ENCODE measurements at places on chromosomes 6 and 20.

DNA sequence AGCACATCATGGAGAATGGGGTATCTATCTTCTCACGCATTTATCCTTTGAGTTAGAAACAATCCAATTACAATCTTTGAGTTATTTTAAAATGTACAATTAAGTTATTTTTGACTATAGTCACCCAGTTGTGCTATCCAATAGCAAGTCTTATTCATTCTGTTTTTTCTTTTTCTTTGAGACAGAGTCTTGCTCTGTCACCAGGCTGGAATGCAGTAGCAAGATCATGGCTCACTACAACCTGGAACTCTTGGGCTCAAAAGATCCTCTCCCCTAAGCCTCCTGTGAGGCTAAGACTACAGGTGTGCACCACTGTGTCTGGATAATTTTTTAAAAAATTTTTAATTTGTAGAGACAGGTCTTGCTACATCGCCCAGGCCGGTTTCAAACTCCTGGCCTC is 201.5 kb upstream of the ZNF217 start:
- DNase-seq: no peak

- DNase-seq: no peak
Observed at GRCh38 chr20:13220194-13220903, 725 bp upstream of the ISM1 start.

GRCh38 chr6:39008737-39009136 is 39.8 kb upstream of the GLP1R start:
- no peak for DNase-seq

- no peak for DNase-seq
Observed at GRCh38 chr6:143675382-143675900, 2.3 kb upstream of the PHACTR2 start.

DNA sequence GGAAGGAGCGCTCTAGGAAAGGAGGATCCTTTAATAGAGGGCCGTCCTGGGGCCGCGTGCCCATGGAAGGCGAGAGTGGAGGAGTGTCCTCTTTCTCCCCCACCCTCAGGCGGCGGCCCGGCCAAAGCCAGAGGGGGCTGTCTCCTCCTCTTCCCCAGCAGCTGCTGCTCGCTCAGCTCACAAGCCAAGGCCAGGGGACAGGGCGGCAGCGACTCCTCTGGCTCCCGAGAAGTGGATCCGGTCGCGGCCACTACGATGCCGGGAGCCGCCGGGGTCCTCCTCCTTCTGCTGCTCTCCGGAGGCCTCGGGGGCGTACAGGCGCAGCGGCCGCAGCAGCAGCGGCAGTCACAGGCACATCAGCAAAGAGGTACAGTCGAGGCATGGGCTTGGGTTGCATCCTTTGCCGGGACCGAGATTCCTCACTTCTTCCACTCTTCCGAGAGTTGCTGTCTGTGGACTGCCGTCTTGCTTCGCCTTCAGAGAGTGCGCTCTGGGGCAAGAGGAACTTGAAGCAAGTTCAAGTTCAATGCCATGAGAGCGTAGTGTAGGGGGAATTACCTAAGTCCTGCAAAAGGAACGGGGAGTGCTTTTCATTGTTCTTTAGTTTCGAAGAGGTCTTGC is at the start of gene LAMA2:
Gene LAMA2, plus strand, starts transcription at position 148 of the 621 bp plus-strand sequence. Its CDS starts 108 bp downstream, at position 256.
- no peak for DNase-seq

- no peak for DNase-seq
Observed at GRCh38 chr20:51237278-51237677, 214.4 kb upstream of the KCNG1 start.

DNA sequence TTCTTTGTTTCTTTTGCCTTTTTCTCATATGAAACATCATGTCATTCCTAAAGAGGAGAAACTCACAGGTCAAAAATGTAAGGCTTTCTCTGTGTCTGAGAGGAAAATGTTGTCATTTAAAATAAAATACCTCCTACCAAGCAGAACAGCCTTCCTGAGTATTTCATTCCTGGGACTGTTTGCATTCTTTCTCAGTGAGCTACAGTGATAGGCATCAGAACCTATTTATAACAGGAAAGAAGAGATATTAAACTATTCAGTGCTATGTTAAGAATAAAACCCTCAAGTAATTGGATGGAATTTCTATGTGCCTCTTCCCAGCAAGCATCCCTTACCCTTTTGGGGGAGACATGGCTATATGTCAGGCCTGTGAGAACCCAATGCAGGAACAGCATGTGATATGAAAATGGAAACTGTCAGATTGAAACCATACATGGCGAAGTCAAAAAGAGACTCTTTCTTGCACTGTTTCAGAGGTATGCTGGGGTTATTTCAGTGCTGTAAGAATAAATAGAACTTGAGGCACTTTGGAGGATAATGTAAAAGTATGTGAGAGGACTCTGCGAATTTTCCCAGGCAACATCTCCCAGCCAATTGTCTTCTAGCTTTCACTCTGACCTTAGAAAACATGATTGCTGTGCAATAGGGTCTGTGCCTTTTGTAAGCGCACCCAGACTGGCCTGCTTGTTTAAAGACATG is 133.8 kb upstream of the CCN2 start:
- DNase-seq: no peak

DNA sequence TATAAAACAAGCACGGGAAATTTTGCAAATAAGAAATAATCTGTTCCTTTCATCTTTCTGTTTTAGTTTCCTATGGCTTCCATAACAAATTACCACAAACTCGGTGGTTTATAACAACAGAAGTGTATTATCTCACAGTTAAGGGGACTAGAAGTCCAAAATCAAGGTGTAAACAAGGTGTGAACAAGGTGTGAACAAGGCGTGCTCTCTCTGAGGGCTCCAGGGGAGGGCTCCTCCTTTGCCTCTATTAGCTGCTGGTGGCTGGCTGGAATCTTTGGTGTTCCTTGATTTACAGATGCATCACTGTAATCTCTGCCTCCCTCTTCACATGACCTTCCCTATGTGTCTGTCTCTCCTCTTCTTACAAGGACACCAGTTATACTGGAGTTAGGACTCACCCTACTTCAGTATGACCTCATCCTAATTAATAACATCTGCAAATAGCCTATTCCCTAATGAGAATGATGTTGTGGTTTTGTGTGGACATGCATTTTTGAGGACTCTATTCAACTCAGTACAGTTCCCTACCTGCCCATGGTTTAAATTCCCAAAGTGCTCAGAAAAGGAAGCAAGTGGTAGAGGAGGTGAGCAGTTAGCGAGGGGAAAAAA is 17.5 kb upstream of the BMP5 start:
- no peak for DNase-seq

- DNase-seq: no peak
Observed at GRCh38 chr6:34194772-34195171, 41.9 kb upstream of the HMGA1 start.

DNA sequence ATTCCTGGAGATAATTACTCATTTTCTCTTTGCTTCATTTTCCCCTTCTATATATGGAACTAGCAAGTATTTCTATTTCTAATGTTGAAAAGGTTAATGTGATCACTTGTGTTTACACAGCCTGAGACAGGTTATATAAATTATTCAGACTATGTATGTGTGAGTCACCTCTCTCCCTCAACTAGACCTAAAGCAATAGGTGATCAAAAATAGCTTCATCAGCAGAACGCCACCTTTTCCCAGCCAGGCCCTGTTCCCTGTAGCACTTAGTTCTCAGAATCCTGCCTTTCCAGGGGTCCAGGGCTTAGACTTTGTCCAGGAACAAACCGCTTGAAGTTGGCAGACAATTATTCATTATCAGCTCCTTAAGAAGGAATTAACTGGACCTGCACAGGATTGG is 125.3 kb upstream of the EXOC2 start:
- no peak for DNase-seq
